Kidney capillary endothelial cell (primary cell): ENCODE measurements at places on chromosomes 1 and 21.

DNA sequence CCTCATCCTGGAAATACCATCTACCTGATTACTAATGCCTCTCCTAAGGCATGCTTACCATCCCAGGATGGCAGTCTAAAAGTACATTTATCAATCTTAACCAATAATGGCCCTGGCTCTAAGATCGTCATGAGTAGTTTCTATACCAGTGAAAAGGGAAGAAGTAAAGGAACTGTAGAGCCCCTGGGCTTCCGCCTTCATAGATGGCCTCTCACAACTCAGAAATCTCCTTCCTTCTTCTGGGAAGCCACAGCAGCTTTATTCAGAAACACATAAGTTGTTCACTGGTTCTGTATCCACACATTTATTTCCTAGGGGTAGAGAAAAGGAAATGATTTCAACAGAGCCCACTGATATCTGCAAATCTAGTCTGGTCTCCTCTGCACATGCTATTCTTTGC lies 41.0 kb upstream of the CD5L start:
- no peak for DNase-seq

GRCh38 chr1:207362962-207363860 lies 41.7 kb downstream of the CD55 start:
- DNase-seq, result no peak

- DNase-seq, result no peak
Measured at GRCh38 chr1:225526878-225527277, 99.0 kb upstream of the LBR start.

DNA sequence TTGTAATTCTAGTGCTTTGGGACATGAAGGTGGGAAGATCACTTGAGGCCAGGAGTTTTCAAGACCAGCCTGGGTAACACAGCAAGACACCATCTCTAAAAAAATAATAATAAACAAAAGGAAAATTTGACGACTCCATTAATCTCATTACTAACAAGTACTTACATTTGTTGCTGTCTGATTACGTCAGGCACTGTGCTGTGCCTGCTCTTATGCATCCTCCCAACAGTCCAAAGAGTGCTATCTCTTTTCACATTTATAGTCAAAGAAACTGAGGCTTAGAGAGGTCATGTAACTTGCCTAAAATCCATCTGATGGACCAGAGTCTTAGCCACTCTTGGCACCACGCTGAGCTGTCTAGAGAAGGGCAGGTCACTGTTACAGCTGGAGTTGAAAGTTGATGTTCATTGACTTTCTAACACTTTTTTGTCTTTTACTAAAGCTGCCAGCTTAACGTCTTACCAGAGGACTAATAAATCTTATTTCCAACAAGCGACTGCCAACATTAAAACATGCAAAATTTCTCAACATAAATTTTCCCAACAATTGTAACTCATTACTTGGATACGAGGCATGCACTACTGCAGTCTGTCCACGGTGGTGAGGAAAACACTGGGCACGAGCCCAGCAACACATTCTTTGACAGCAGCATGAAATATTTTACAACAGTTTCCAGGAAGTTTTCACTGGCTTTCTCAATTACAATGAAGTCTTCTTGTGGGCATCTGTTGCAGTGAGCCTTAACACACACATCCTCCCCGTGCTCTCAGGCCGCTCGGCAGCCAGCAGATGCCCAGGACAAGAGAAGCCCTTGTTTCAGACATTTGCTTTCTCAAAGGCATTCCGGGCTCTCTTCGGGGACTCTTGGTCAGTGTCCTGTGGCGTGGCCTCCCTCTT lies 262.9 kb upstream of the PROX1 start:
- DNase-seq, result no peak

DNA sequence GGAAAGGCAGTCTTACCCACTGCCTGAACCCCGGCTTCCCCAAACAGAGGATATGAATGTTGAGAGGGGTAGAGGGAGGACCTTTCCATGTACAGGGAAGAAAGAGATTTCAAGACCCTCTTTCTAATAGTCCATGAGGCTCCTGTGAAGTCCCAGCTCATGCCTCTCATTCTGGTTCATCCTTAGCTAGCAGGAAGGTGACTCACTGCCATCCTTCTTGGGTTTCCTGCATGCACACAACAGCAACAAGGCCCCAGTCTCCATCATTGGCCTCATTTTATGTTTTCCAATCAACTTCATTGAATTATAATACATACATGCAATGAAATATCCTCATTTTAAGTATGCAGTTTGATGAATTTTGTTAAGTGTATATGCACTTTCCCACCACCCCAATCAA lies 46.2 kb downstream of the SYT2 start:
- peak; percentile 60 for DNase-seq

GRCh38 chr1:199357599-199357998 lies 669.9 kb upstream of the NR5A2 start:
- DNase-seq, result no peak

DNA sequence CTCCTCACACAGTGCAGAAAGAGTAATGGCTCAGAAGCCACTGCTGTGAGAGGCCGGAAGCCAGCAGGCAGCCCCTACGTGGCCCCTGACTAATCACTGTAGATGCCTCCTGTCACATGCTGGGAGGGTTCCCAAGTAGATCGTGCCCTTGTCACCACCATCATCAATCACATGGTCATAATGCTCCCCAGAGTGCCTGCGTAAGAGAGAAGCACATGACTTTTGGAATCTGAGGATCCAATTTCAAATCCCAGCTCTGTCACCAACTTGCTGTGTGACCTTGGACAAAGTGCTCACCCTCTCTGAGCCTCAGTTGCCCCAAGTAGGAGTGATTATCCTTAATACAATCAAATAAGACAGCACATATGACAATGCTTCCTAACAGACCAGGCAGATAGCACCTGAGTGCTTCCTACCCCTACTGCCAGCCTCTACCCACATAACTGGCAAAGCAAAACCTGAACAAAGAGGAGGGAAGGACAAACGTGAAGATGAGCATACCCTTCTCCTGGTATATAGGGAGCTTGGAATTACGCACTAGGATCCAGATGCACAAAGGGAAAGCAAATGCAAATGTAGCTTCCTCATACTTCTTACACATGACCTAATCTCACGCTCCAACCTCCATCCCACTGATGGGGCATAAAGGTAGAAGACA lies 65.7 kb downstream of the SDC3 start:
- peak; percentile 59 for DNase-seq

DNA sequence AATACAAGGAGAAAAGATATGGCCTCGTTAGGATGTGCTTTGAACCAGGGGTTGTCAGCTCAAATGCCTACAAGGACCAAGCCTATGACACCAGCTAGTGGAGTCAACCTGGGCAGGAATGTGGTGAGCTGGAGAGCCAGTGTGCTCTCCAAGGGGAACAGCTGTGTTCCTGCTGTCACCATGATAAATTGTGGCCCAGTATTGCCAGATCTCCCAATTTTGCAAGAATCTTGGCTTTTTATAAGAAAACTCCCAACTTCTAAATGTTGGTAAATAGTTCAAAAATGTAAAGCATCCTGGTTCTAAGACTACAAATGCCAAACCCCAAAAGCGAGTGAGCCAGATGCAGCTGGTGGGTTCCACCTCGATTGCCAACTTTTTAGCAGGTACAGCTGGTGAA lies 391.1 kb downstream of the PLPP3 start:
- no peak for DNase-seq

GRCh38 chr1:65393347-65393746 lies 27.1 kb upstream of the LEPR start:
- DNase-seq, result peak; percentile 66

DNA sequence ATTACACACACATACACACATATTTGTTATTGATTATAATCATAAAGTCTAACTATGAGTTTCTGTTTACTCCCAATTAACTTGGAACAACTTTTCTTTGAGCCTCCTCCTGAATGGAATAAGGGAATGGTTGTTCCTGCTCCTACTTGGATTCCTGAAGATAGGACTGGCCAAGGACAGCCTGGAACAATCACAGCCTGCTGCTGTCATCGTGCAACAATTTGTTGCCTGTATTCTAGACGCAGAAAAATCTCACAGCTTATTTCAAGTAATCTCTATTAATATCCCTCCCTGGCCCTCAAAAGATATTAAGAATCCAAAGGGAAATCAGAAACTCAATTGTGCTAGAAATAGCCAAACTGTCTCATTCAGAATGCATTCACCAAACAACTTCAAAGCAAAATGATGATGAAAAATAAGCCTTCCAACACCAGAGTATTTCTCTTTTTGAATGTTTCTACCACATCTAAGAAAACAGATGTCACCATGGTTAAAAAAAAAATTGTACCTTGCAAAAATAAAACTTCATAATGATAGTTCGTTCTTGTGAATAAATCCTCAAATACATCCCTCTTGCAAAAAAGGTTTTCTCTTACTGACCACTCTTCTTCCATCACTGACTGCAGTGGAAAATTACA lies 30.9 kb downstream of the RCAN1 start:
- no peak for DNase-seq

DNA sequence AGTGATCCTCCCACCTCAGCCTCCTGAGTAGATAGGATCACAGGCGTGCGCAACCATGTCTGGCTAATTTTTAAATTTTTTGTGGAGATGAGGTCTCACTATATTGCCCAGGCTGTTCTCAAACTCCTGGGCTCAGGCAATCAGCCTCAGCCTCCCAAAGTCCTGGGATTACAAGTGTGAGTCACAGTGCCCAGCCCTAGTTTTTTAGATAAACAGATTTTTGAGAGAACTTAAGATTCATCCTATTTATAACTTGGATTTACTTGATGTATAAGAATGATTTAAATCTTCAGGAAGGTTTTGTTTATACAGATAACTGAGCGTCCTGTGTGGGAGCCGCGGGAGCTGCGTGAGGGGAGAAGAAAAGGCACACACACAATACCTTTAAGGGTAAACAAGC lies 26.2 kb downstream of the HEYL start:
- DNase-seq, result no peak

DNA sequence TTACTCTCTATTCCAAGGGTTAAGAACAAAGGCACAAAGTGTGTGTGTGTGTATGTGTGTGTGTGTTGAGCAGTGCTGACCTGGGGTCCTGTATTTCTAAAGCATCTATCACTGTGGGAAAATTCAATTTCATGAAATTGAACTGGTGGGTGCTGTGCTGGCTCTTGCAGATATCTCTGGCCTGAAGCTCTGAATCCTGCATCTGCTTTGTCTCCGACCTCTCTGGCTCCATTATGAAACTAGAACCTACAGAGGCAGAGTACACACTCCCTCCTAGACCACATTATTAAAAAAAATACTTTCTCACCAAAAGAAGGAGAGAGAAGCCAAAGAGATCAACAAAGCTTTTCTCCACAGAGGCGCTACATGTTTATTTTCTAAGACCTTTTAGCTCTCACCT lies 88.4 kb upstream of the PDE4B start:
- no peak for DNase-seq

DNA sequence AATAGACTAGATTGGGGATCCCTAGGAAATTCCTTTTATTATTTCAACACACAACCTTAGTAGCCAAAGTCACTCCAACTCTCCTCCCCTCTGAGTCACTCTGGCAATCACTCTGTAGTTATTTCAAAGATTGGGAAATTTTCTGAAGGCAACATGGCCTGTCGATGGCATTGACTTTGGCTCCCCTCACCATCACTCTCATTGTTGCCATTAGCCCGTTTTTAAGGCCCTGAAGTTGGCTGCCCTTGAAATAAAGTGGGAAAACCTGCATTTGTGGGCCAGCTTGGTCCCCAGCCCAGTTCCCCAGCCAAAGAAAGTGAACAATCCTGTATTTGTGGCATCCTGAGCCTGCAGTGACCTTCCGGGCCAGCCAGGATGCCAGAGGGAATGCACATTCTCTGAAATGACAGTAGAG lies 52.5 kb downstream of the CDC7 start:
- DNase-seq, result no peak

DNA sequence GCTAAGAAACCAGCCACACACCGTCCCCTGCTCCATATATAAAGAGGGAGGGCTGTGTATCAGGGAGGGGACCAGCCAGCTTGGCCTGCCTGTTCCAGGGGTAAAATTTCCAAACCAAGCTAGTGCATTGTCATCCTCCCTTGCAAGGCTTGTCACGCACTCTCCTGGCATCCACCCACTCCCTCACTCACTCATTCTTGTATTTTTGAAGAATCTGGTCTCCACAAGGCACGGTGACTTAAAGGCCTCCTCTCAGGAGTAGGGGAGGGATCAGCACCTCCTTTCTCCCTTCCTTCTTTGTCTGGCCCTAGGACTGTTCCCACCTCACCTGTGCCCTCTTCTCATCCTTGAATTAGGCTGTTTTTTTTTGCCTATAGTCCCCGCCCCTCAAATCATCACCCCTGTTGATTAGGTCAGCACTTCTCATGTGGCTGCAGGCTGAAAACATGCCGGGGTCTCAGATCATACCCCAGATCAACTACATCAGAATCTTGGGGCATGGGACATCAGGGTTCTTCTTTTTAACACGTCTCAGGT lies 5.0 kb downstream of the ABCA4 start:
- DNase-seq, result no peak

- no peak for DNase-seq
Measured at GRCh38 chr1:204232526-204232925, 18.7 kb upstream of the GOLT1A start.

DNA sequence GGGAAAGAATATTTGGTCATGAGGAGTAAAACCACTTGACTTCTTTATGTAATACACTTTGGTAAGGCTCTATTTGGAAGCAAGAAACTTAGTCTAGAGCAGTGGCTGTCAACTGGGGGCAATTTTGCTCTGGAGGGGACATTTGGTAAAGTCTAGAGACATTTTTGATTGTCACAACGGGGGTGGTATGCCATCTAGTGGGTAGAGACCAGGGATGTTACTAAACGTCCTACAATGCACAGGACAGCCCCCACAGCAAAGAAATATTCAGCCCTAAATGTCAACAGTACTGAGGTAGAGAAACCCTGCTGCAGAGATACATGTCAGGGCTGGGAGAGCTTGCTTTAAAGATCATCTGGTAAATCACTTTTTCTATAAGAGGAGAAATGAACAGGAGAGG lies 13.5 kb downstream of the FUCA1 start:
- DNase-seq, result no peak

DNA sequence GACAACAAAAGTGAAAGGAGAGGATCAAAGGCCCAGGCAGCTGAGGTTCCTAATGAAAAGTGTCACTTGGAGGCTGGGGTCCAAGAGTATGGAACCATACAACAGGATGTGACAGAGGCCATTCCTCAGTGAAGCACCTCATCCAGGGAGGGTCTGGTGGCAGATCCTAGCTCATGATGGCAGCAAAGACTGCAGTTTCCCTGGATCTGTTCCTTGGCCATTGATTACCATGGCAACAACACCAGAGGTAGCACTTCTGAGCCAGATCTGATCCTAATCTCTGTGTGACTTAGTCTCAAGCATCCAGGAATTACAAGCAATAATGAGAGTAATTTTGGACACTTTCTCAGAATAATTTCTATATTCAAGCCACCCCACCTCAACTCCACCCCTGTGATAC lies 12.9 kb downstream of the FAM177B start:
- no peak for DNase-seq

GRCh38 chr1:37867784-37868183 lies 8.4 kb upstream of the MTF1 start:
- no peak for DNase-seq
